ENCODE measurements at places on chromosomes 5 and 9.

- no peak for DNase-seq
Observed at GRCh38 chr5:148653836-148654781, at the start of gene HTR4. Gene HTR4, minus strand, starts transcription at chr5:148654527. Its CDS starts 17,513 bp downstream, at chr5:148637014.

DNA sequence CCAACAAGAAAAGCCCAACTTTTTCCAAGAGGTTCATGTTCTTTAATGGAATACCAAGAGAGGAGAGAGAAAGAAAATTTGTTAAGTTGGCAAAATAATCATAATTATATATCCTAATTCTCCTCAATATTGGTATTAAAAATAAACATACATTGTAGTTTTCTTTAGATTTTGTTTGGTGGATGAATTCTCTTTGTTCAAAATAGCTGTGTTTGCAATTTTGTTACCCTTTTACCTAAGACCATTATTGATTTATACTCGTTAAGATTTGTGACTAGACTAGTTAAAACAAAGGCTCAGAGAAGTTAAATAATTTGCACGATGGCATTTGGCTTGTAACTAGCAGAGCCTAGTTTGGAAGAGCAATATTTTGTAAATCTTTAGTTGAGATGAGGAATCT, 9.7 kb downstream of the LRRC19 start:
- DNase-seq, result no peak

- no peak for DNase-seq
Observed at GRCh38 chr5:142314606-142315005, 10.2 kb downstream of the SPRY4 start.

GRCh38 chr9:110640736-110641135, 27.9 kb upstream of the MUSK start:
- DNase-seq, result no peak

DNA sequence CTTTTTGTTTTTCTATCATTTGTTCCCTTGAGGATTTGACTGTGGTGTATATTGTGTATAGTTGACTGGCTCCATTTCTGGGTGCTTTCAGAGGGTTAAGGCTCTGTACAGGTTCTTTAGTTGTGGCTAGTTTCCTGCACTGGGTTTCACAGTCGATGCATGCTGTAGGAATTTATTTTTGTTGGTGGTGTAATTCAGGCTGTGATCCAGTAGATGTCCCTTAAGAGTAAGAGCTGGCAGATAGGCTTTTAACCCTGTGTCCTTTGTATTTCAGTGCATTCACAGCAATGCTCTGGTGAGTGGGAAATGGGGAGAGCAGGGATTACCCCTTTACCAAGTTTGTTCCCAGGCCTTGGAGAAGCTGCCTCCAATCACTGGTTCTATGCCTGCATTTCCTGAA, 112.9 kb downstream of the SPATA31D1 start:
- no peak for DNase-seq

DNA sequence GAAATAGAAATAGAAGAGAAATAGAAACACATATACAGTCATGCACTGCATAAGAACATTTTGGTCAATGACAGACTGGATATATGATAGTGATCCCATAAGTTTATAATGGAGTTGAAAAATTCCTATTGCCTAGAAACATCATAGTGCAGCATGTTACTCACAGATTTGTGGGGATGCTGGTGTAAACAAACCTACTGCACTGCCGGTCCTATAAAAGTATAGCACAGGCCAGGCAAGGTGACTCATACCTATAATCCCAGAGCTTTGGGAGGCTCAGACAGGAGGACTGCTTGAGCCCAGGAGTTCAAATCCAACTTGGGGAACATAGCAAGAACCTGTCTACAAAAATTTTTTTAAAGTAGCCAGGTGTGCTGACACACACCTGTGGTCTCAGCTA, 240.6 kb upstream of the MAP3K1 start:
- DNase-seq, result no peak

Data from foreskin melanocyte (primary cell).